ENCODE measurements at places on chromosomes 5 and 9.
A peak's percentile ranks its signal among the peaks of the same experiment; 100 is the strongest.

DNA sequence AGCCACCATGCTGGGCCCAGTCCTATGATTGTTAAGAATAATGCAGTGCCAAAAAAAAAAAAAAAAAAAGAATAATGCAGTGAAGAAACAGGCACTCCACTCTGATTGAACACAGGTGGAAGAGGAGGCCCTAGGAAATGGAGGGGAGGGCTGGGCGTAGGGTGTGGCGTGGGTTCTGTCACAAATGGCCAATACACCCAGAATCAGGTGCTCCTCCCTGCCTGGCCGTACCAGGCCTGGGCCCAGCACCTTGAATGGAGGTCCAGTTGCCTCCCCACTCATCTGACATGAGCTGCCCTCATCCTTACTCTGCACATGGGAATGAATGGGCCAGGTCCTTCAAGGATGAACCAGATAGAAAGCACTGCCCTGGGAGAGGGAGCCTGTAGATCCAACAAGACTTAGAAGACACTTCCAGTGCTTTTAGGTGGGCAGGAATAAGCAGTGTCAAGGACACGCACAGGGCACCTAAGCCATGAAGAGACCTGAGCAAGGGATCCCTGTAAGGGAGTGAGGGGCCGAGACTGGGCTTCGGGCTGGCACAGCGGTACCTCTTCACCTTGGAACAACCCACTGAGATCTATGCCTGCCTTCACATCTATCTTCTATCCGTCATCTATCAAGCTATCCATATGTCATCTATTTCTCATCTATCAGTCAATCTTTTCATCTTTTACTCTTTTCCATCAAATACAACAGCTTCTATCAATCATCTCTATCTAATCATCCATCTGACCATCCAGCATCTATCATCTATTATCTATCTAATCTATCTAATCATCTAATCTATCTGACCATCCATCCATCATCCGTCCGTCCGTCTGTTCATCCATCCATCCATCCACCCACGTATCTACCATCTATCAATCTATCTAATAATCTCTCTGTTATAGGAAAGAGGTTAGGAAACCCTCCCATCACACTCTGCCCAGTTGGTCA, 15.9 kb downstream of the NINJ1 start:
- no peak for DNase-seq

DNA sequence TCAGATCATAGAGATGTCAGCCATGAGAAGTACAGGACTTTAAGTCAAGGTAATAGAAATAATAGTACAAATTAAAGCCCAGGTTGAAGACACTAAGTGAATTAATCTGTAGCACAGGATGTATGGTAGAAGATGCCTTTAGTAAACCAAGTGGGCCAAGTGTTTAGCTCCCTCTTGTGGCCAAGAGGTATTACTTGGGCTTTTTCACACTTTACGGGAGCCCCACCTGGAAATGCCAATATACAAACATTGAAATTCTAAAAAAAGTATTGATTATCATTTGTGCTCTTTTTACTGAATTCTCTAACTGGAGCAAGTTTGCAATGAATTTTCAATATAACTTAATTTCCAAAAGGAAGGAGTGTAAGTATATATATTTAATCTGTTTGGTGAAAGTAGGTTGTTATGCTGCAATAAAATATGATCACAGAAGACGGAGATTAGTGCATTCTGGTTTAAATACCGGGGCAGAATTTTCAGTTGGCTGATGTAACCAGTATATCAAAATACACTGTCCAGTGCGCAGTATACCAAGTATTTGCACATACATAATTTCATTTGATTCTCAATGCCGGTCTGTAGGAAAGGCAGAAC, 84.7 kb downstream of the PARP8 start:
- DNase-seq: peak; percentile 34

GRCh38 chr5:171010816-171011215, 149.0 kb downstream of the RANBP17 start:
- DNase-seq: no peak

DNA sequence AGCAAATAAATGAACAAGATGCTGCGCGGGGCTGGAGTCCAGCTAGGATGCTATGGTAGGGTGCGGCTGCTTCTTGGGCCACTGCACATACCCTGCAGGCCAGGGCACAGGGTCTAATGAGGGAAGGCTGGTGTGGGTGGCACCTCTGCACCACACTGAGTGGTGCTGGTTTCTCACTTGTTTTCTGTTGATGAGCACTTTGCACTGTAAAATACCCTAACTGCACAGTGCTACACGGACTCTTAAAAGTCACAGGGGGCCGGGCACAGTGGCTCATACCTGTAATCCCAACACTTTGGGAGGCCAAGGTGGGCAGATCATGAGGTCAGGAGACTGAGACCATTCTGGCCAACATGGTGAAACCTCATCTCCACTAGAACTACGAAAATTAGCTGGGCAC, 52.7 kb upstream of the DMRT1 start:
- DNase-seq: no peak

GRCh38 chr9:89096807-89097206, 81.8 kb downstream of the SHC3 start:
- no peak for DNase-seq

DNA sequence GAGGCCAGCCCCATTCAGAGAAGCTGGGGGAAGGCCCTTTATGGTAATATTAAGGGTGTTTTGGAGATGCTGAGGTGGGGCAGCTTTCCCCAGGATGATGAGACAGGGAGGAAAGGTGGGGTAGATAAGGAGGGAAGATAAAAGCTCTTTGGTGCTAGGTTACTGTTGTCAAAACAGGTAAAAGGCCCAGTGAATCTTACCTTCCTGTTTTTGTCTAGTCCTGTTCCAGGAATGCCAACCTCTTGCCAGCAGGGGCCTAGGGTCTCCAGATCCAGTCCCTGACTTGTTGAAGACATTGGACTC, 797 bp upstream of the CCL27 start:
- no peak for DNase-seq

DNA sequence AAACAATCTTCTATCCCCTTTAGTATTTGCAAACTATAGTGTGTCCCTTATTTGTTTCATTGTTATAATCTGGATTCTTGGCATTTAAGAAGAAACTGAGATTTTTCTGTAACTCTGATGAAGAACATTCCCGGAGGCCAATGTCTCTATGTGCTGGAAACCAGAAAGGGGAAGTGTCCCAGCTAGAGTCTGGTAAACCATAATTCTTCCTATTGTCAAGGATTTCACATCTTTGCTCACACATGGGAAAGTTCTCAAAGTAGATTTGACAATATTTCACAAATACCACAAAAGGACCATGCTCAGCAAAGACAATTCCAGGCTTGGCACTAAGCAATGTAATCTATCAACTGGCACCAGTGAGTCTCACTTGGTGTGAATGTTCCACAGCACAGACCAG, 146.8 kb downstream of the MUSK start:
- DNase-seq: no peak

DNA sequence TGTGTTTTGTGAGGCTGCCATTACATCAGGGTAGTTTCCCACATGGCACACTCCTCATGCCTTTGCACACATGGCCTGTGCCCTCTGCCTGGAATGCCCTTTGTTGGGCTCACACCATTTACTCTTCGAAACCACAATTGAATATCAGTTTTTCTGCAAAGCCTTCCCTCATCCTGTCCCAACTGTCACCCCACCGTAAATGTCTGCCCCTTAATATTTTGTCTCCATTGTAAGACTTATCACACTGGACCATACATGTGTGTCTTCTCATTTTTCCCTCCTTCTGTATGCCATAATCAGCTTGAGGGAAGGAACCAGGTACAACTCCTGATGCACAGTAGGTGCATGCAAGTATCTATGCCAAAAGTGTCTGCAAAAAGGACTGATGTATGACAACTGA, 62.7 kb upstream of the TMEM252 start:
- DNase-seq: no peak

DNA sequence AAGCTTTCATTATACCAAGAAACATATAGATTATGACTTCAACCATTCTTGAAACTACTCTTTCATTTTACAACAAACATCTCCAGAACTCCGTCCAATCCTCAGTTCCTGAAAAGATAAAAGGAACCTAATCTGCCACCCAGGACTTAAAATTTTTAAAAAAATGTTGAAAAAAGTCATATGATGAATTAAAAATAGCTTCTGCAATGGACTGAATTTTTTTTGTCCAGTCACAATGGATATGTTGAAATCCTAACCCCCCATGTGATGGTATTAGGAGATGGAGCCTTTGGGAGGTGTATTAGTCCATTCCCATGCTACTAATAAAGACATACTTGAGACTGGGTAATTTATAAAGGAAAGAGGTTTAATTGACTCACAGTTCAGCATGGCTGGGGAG, 2.7 kb upstream of the ALDH1A1 start:
- no peak for DNase-seq

DNA sequence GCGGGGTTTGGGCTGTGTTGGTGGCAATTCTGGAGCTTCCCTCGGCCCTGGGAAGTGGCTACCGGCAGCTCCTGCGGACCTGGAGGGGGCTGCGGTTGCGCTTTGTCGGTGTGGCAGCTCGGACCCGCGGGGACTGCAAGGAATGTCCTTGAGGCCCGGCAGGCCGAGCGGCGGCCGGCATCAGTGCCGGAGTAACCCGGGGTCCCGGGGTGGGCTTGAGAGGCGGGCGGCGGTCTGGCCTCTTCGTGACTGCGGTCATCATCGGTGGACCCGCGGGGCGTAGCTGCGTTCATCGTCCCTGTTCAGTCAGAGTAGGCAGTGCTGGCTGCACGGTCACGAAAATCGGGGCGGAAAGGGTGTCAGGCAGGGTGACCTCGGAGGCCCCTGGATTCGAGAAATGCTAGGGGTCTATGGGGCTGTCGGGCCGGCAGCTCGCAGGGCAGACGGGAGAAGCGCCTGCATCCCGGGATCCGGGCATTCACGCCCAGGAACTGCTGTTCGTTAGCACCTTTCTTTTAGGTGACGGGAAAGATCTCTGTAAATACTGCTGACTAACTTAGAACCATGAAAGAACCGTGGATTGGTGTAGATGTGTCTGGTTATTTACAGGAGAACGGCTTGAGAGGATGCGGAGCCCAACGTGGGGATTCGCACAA, 474 bp downstream of the HMGCR start:
- DNase-seq: no peak

DNA sequence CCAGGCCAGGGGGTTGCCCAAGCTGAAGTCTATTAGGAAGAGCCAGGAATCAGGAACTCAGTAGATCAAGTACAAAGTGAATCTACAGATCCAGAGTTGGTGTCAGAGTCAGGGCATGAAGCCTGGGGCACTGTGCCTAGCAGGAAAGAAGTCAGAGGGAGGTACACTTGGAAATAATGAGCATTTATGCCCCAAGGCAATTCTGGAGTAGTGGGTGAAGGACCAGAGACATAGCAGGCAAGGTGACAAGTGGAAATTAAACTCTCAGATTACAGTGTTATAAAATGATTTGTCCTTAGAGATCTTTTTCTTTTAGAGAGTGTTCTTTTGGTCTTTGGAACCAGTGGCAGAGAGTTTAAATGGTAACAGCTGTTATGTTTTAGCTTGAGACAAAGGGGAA, 138.0 kb downstream of the ADAMTSL1 start:
- DNase-seq: no peak

DNA sequence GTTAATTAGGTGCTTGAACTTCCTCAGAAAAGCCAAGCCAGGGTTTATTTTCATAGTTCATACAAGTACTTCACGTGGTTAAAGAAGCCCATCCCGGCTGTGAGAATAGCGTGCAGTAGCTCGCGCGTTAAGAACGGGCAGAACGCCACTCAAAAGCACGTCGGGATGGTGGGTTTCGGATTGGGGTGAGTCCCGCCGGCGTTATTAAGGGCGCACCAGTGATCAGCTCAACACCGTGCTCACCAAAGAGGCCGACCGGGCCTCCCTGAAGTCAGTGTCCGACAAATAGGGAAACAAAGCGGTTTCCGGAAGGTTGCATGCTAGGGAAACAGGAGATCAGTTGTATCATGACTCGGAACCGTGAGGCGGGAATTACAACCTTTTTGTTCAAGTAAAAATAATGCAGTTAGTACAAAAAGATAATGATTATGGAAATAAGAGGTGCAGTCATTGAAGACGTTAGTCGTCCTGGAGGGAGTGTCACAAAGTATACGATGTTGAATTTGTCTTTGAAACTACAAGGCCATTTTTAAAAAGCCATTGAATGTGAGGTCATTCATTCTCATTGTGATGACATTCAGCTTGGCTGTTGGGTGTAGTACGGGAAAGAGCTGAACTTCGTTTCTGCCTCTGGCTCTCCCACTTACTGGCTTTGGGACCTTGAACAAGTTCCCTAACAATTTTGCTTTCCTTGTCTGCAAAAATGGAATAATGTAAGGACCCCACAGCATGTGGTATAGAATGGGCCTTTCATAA, 992 bp downstream of the SETD9 start:
- no peak for DNase-seq

- no peak for DNase-seq
Measured at GRCh38 chr5:132377738-132378137, 8.2 kb downstream of the SLC22A5 start.

DNA sequence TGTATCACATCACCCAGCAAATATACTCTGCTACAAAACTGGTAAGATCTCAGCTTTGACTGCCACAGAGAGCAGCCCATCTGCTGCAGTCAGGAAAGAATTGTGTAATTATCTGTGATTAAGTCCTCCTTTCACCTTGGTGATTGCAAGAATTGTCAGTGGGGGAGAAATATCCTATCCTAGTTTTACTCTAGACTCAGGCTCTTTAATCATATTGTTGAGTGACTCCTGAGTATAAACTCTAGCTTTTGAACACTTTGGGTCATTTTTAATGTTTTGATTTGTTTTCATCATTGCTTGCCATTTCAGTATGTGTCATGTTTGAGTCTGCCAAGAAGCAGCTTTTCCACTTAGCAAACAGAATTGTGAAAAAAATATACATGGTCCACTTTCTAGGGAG, 32.1 kb downstream of the VCAN start:
- DNase-seq: no peak

DNA sequence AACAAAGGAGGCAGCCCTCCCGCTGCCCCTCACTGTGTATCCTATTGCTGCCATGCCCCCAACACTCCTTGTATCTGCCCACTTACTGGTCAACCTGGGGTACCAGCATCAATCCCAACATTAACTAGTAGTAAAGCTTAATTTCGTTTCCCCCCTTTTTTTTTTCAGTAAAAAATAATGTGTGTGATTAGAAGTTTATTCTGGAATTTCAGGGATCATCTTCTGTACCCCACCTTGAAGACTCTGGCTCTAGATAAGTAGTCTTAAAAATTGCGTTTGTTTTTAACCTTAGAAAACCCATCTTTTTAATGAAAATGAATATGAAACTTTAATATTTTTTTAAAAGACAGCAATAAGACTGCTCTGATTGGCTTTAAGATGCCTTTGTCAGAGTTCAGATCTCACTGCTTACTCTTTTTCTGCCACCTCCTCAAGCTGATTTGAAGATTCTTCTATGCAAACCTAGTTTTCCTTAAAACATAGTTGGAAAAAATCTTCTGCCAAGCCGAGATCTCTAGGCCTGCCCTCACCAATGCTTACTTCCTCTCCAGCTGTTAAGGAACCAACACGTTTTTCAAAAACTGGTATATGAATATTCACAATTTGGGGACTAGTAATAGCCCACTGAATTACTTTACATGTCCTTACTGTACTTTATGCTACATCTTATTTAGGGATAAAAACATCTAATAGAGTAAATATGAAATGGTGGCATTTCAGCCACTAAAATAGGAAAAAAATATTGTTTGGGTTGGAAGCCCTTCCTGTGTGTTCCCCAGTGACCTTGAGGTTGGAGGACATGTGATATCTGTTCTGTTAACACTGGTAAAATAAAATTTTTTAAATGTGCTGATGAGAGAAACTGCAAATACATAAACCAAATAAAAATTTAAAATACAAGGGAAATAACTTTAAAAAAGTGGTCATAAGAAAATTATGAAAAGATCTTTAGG, 4.0 kb upstream of the RHOBTB3 start:
- DNase-seq: no peak

All from stimulated activated CD4-positive, alpha-beta T cell treated with anti-CD3 and anti-CD28 coated beads, Interleukin-4, amount 100 ng/mL, for 4 hours (primary cell).